ENCODE measurements at places on chromosomes 12 and 14.

DNA sequence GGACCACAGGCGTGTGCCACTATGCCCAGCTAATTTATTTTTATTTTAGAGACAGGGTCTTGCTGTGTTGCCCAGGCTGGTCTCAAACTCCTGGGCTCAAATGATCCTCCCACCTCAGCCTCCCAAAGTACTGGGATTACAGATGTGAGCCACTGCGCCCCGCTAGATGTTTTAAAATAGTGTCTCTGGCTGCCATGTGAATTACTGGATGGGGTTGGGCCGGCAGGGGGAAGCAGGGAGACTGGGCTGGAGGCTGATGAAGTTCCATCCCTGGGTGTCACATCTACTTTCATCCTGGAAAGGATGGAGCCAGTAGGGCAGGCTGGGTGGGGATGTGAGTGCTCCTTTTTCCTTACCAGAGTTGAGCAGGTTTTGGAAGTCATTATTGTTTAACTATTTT lies 46.1 kb downstream of the DNAH10 start:
- DNase-seq: no peak

DNA sequence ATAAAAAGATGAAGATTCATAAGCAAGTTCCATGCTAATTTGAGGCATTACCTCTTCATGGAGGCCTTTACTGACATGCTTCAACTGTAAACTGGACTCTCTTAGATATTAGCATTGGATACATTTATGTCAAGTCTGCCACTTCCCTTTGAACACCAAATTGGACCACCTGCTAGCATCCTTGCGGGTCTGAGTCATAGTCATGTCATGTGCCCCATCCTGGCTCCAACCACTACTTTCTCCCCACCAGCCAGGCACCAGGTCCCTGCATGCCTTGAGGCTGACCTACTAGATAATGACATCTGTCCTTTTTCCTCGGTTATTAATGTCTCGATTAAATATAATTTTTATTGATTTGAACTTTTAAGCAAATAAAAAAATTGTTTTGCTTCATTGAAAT lies 32.9 kb upstream of the EEA1 start:
- DNase-seq: no peak

GRCh38 chr14:66405158-66405557 lies 81.0 kb upstream of the CCDC196 start:
- no peak for DNase-seq

DNA sequence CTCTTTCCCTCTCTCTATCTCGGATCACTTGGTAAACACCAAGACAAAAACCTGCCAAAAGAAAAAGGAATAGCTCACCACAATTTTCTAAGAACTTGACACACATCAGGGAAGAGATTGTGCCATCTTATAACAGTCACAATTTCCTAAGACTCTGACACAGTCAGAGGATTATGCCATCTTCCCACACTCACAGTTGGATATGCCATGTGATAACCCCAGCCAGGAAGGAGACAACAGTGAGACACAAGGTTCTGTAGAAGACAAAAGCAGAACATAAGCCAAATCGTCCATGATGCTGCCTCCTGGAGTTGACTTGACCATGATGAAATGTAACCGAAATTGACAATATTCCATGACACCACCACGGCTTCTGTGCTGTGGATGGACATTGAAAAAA lies 2.8 kb upstream of the CLEC9A start:
- DNase-seq: no peak

DNA sequence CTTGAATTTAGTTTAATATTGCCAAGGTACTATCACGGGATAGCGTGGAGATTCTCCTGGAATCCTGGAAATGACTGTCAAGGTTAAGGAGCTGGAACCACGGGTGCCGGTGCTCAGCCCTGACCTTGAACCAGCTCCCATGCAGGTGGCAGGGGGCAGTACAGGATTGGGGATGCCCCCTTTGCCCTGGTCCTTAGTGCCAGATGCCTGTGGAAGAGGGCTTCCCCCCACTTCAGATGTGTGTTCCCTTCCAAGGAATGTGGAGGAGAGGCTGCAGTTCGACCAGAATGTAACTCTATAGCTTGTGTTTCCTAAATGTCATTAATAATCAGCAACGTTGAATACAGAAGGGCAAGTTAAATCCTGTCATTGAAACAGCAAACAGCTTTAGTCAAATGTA lies 258.9 kb downstream of the VRK1 start:
- DNase-seq: no peak

DNA sequence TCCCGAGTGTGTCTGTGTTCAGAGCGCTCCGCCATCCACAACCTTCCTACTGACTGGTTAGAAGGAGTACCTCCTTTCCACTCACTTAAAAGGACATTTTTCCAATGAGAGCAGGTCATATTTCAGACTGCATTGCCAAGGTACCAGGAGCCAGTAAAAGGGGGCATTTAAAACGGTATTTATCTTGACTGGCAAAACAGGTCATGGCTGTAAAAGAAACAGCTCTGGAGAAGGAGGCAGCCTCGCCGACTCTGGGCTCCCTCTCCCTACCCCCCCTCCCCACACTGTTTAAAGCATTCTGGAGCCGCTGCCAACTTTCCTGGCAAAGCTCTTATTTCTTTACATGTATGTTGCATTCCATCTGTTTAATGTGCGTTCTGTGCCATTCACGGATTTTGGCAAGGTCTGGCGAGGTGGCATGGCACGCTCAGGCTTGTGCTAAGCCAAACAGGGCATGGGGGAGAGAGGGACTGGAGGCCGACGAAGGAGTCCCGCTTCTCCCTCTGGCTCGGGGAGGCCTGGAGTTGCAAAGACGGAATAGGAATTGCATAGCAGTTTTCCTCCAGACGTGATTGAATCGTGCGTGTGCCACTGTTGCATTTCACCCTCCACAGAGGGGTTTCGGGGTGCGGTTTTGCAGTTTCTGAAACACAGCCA lies 41.2 kb upstream of the MED13L start:
- no peak for DNase-seq

DNA sequence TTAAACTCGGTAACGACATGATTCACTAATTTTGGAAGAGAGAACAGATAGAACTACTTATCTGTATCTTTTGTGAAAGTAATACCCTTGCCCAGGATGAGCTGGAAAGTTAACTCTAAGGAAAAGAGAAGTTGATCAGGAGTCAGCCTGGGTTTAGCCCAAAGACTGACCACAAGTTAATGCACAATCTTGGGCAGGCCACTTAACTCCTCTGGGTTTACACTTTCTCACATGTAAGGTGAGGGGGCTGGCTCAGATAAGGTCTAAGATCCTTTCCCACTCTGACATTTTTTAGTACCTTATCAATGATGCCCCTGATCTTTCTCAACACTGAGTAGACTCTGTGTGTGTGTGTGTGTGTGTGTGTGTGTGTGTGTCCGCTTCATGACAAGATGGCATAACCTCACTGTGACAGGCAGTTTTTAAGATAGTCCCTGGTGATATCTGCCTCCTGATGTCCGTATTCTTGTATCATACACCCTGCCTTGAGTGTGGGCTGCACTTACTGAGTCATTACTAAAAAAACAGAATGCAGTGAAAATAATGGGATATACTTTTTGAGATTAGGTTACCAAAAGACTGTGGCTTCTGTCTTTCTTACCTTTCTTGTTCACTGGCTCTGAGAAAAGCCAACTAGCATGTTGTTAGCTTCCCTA lies 56.2 kb upstream of the CCDC198 start:
- DNase-seq: no peak

DNA sequence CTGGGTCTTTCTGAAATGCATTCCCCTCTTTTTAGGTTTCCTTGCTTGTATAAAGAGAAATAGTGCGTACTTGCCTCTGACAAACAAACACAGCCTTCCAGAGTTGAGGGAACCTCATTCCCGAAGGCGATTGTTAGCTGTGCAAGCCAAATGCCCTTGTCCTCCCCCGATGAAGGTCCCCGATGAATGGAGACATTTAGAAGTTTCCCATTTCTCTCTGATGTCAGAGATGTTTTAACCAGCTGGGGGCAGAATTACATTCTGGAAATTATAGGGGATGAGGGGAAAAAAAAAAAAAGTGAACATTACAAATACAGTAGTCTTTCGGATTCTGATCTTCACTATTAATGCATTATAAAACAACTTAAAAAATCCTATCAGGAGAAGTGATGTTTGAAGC lies 366.8 kb downstream of the VRK1 start:
- no peak for DNase-seq

- DNase-seq: no peak
Observed at GRCh38 chr12:41442896-41443295, 254.8 kb downstream of the PDZRN4 start.

- DNase-seq: no peak
Observed at GRCh38 chr12:12108441-12109058, 37.8 kb downstream of the BCL2L14 start.

- no peak for DNase-seq
Observed at GRCh38 chr12:65665817-65666216, 158.5 kb upstream of the HMGA2 start.

DNA sequence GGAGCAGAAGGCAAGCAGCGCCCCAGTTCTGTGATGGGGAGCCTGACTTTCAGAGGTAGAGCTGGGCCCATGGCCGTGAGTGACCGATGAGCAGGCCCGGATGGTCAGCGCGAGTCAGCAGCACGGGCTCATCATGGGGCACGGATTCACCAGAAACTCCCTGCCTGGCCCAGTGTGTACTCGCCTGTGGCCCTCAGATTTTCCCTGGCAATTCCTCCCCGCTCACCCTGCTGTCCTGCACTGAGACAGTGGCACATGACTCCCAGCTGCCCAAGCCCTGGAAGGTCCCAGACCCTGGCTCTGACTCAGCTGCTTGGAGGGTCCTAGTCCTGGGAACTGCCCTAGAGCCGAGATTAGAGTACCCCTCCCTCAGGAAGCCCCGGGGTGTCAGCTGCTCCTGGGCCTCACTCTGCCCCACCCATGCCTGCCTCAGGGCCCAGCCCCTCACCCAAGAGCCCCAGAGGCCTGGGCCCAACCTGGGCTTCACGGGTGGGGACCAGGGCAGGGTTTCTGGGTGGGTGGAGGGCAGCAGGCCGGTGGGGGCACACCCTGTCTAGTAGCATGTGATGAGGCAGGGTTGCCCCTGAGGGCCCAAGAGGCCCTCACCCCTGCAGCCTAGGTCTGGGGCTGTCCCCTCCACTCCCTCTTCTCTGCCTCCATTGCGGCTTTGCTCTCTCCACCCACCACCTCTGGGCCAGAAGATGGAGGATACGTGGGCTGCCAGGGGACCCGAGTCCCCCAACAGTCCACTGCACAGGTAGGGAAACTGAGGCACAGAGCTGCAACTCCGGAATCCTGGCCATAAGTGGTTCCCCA lies 8.4 kb downstream of the TRMT61A start:
- no peak for DNase-seq

DNA sequence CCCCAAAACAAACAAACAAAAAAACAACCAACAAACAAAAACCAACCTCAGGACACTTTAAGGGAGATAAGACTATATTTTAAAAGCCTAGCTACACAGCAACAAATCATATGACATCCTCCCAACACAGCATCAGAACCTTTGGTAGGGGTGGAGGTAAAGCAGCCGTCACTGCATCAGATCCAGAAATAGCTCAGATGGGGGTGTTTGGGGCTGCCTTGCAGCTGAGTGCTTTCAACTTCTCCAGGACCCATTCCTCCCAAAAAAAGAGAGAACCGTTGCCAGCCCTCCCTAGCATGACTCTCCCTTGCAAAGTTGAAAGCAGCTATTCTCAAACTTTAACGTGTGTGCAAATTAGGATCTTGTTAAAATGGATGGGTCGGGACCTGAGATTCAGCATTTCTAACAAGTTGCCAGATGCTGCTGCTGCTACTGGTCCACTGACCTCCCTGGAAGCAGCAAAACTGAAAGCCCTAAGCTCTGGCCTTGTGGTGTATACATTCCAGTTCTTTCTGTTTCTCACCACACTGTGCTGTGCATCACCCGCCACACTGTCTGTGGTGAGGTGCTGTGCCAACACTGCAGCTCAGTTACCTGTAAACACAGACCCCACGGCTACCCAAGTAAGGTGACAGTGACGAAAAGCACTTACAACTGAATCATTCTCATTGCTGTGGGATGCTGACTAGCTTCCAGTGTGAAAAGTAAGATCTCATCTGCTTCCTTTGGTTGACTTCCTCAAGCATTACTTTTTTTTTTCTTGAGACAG lies 54.0 kb downstream of the SLC38A1 start:
- no peak for DNase-seq

DNA sequence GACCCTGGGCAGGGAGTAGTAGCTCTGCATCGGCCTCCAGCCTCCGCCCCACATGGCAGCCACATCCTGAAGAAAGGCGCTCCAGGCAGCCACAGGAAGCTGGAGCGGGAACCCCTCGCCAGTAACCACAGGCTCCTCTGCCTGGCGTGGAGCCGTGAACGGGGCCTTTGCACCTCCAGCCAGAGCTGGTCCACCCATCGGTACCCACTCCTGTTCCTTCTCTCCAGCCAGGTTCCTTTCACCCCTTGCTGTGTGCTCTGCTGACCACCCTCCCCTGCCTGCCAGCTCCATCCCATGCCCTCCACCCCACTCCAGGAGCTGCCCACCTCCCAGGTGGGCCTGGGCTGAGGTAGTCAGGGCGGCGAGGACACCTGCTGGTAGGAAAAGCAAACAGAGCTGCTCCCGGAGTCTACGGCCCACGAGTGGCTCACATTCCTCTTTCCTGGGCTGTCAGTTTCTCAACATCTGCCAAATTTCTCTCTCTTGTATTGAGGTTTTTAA lies 2.7 kb downstream of the TGFB3 start:
- no peak for DNase-seq

GRCh38 chr12:106284358-106285105 lies 18.0 kb upstream of the TCP11L2 start:
- no peak for DNase-seq

- no peak for DNase-seq
Observed at GRCh38 chr14:39680777-39681176, 248.5 kb upstream of the FBXO33 start.

DNA sequence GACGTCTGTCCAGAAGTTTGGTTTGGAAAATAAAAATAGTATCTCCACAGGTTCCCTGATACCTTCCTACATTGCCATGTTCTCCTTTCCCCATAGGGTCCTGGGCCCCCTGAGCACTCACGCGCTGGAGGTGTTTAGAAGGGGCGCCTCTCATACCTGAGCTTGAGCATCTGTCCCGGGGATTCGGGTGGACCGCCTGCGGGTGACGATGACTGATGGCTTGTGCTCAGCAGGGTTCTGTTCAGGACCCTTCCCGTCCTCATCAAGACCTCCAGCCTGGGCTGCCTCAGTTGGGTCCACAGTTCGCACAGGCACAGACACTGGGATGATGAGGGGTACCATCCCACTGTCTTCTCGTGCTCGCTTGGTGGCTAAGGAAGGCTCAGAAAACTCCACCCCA lies 22.7 kb upstream of the PNMA1 start:
- no peak for DNase-seq

DNA sequence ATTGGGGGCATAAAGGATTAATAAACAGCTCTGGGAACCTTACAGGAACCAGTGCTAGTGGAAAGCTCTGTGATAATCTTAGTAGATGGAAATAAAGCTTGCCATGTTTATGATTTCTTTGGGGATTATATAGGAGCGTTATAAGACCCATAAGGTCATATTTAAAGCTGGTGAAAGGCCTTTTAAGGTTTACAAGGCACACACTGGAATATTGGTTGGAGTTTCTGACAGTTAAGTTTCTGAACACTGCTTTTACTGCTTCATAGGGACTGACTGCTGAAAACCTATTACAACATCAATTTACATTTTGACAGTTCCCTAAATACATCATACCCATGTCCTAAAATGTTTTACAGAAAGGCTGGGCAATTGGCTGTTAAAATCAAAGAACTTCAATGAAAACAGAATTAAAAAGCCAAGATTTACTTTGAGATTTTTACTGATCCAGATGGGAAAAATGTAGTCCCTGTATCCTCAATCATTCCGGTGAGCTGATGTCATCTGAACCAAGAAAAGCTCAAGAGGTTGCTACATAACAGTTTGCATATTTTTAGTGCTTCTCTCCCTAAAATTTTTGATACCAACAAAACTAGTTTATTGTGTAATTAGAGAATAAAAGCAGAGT lies 153.7 kb upstream of the IGF1 start:
- no peak for DNase-seq

GRCh38 chr14:84401631-84402030 lies 1128.3 kb upstream of the FLRT2 start:
- DNase-seq: no peak
